M059J (cell line): ENCODE measurements at places on chromosomes 6 and 20. TPM values are rescaled to one million over a fixed set of nuclear protein-coding genes. Genes with fewer than 3 reads are reported as not detected.

NKX2-2 gene
- 1.7 and 2.6 TPM in 2 replicates for total RNA-seq

DNA sequence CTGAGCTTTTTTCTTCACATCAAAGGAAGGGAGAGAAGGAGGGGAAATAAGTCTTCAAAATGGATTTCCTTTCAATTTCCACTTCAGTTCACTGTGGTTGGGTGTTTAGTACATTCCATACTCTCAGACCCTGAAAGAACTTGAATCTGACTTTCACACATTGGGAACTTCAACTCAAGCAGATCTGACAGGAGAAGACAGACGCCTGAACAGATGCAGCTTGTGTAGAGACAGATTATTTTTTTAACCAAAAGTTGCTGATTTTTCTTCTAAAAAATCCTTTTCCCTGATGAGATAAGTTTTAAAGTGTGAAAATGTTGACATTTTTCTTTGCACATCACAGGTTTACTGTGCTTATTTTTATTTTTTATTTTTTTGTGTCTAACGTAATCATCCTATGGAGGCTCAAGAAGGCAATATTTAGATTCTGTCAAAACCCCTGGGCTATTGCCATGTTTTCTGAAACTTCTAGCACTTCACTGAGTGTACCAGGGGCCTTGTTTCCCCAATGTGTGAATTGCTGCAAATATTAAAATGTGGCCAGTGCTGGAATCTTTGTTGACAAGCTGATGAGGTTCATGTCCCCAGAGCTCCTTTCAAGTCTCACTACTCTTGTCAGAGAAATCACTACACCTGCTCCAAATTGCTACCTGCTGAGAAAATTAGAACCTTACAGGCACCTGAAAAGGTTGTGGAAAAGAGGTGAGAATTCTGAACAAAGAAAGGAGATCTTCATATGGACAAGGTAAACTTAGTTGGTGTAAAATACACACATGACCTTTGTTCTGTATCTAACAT is 214.8 kb upstream of the BTBD3 start:
- no peak for DNase-seq

GRCh38 chr6:45514454-45515230 is 136.9 kb upstream of the SUPT3H start:
- DNase-seq, result peak; percentile 79

GRCh38 chr6:26439151-26440125 is 866 bp upstream of the BTN3A3 start:
- DNase-seq, result no peak

GRCh38 chr6:215335-216034 is 76.8 kb upstream of the DUSP22 start:
- peak; percentile 85 for DNase-seq

- DNase-seq, result no peak
Measured at GRCh38 chr20:62059920-62060630, 5.6 kb downstream of the TAF4 start.

- DNase-seq, result no peak
Measured at GRCh38 chr6:112054555-112055190, 769 bp downstream of the CCN6 start.

DNA sequence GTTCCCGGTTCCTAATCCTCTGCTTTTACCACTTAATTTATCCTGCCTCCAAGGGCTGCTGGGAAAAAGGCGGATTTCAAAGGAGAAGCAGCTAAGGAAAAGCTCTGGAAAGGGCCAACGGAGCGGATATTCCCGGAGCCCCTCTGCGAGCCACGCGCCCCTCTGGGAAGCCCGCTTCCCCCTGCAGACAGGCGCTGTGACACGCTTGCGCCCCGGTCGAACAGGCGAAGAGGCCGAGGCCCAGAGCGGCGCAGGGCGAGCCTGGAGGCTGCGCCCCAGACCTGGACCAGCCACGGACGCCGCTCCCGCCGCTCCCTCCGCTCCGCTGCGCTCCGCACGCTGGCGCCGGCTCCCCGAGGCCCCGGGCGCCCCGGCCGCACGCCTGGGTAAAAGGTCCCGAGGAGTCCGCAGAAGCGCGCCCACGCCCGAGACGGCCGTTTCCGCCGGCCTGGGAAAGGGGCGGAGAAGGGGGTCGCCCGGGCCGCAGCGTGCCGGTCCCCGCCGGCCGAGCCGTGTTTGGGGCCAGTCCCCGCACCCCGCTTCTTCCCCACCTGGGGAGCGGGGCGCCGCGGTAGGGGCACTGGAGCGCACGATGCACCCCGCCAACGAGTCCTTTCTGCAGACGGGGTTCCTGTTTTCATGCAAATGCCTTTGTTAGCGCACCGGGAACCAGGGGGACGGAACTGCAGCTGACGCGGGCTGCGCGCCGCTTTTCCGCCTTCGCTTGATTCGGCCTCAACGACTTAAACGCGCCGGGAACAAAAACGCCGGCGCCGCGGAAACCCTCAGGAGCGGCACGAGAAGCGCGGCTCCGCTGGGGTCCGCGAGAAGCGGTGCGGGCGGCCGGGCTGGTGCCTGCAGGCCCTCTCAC is 91.9 kb upstream of the SIRPA start:
- peak; percentile 62 for DNase-seq

DNA sequence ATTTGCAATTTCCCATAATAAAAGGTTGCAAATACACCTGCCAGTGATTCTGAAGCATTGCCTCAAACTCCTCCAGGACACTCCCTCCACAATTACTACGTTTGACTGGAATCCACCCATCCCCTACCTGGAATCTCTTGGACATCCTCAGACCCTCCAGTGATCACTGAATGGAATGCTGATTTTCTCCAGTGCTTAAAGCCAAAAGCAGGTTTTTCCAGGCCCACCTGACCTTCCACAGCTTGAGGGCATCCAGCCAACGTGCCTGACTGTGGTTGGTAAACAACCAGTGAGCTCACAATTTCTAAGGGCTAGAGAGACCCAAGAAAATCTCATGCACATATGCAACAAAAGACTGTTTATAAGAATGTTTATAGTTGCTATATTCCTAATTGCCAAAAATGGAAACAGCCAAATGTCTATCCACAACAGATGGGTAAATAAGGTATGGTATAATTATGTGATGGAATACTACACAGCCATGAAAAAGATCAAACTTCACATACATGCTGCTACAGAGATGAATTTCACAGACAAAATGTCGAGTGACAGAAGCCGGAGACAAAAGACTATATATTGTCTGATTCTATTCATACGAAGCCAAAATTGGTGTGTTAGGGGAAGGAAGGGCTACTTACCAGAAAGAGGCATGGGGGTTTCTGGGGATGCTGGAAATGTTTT is 147.1 kb upstream of the RREB1 start:
- DNase-seq, result no peak

DNA sequence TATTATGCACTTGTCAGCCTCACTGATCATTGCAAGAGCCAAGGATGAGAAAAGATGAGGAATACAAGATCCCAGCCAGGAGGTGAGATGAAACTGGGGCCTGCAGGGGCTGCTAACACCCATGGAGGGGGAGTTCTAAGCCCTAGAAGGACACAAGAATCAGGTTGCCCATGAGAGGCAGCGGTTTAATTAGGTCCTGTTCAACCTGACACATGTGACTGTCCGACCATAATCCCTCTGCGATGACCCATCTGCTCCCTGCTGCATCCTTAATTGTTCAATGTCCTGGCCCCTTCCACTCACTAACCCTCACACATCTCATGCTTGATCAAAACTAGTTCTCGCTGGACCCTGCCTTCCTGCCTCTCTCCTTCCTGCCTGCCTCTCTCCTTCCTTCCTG is 52.2 kb upstream of the NNAT start:
- DNase-seq, result no peak
